ENCODE measurements at places on chromosomes 5 and 9.

DNA sequence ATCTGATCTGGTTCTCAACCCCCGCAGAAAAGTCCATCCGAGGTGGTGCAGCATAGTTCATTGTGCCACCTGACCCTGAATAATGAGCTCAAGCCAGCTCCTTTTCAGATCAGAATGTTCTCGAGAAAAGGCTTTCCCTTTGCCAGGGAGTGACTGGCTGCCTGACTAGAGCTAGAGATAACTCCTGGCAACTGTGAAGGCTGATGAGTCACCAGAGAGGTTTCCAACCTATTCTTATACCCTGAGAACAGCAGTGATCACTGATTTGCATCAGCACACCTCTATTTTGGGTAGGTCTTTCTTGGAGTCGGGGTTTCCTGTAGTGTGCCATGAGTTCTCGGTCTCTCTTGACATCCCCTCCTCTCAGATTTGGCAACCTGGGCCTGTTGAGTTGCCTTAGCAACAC, 127.9 kb downstream of the PIK3R1 start:
- DNase-seq = no peak

DNA sequence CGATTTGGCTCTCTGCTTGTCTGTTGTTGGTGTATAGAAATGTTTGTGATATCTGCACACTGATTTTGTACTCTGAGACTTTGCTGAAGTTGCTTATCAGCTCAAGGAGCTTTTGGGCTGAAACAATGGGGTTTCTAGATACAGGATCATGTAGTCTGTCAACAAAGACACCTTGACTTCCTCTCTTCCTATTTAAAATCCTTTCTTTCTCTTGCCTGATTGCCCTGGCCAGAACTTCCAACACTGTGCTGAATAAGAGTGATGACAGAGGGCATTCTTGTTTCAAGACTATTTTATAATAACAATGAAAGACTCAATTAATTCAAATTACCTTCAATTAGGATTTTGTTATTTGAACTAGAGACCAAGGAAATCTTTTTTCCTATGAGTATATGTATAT, 692.5 kb downstream of the PRR16 start:
- DNase-seq = no peak

DNA sequence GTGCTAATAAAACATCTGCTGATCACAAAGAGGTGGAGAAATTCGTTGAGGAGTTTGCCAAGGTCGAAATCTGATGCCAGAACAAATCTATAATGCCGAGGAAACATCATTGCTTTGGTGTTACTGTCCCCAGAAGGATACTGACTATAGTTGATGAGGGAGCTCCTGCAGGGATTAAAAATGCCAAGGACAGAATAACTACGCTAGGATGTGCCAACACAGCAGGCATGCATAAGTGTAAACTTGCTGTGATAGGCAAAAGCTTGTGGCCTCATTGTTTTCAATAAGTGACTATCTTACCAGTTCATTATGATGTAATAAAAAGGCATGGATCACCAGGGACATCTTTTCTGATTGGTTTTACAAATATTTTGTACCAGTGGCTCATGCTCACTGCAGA, 66.8 kb upstream of the ADCY2 start:
- DNase-seq = no peak

DNA sequence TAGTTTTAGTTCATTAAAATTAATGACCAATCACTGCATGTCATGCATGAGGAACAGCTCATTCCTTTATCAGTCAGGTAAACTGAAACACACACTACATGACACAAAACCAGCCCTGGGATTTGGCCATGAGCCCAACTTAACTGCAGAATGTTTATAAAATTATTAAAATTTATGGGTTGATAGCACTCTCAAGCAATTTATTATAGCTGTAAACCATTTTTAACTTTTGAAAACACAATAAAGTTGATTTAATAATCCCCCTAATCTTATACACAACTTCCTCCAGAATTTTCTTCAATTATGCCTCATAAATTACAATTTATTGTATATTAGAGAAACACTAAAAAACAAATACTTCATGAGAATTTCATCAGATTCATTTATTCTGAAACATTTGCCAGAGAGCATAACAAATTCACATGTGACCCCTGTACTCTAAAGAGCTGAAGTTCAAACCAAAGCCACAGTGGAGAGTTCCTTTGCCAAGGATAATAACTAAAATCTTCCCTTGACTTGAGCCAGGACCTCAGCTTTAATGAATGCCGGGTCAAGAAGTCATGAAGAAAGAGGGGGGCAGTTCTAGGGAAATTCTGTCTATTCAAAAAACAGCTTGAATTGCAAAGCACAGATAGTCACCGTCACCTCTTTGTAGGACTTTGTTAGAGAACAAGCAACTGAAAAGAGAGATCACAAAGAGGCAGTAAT, 763.7 kb upstream of the GRAMD2B start:
- DNase-seq = no peak

DNA sequence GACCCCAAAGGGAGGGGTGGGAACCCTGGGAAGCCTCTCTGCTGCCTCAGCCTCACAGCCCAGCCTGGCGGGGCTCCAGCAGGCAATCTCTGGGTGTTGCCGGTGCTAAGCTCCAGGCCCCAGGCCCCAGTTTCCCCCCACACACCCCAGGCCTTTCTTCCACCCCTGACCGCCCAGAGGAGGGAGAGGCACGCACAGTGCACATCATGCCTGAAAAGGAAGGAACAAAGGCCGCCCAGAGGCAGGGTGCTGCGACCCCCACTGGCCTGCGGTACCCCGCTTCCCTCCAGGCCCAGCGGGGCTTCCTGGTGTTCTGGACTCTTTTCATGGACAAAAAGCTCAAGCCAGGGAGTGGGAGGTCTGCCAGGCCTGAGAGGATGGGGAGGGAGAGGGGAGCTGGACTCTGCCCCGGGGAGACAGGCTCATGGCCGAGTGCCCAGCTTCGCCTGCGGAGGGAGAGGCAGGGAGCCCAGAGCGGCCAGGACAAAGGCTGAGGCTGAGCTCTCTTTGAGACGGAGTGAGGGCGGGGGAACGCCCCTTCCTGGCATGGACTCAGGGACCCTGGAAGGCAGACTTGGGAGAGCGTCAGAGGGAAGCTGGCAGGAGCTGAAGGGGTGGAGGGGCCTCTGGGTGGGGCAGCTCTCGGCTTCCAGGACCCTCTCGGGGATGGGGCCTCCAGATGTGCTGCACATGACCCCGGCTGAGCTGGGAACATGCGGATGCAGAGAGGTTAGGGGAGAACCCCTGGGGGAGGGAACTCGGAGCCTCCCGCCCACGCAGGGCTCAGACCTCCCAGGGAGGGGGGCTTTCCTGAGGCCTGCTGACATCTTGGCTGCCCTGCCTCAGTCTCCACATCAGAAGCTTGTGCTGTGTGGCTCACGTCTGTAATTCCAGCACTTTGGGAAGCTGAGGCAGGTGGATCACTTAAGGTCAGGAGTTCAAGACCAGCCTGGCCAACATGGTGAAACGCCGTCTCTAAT, 1.8 kb upstream of the ENTPD2 start:
- peak; percentile 97 for DNase-seq

GRCh38 chr5:77425998-77426659, 66.0 kb downstream of the WDR41 start:
- DNase-seq = peak; percentile 67

- DNase-seq = no peak
These were observed 749 bp downstream of the SOWAHA start for GRCh38 chr5:132813599-132814502.

- DNase-seq = no peak
These were observed 175.8 kb upstream of the CHD1 start for GRCh38 chr5:99104538-99105132.

GRCh38 chr9:74683322-74683721, 186.2 kb downstream of the RORB start:
- no peak for DNase-seq
